ENCODE measurements at places on chromosomes 2 and 18.

DNA sequence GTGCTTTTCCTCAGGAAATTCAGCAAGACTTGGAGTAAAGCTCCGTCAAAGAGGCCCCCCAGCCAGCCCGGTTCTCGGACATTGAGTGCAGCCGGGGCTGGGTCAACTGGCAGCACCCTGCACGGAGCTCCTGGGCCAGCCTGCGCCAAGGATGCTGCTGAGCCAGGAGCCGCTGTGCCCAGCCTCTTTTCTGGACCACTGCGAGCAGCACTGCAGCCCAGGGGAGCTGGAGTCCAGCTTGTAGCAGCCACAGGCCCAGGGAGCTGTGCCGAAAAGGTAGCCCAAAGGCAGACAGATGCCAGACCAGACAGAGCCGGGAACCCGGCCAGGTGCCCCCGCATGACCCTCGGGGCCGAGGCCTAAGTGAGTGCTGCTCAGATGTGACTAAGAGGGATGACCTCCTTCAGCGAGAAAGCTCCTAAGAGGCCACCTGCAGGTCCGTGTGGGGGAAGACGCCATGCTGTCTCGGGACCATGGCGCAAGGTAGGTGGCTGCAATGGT lies 7.3 kb downstream of the CLHC1 start:
- DNase-seq = no peak

GRCh38 chr18:31410716-31411483 lies 34.3 kb downstream of the DSG4 start:
- DNase-seq = no peak

DNA sequence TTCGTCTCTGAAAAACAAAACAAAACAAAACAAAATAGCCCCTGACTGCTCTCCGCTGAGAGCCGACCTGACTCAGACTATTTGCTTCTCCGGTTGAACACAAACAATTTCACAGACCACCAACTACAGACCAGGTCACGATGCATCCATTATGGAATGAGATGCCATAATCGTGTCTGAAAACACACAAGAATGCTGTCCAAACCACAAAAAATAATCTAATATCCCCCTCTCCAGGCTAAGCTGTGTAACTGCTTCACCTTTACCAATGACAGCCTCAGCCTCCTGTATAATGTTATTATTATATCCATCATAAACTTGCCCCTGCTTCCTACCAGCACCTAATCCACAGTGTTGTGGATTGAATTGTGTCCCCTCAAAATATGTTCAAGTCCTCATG lies 114.7 kb downstream of the DNAH6 start:
- no peak for DNase-seq

DNA sequence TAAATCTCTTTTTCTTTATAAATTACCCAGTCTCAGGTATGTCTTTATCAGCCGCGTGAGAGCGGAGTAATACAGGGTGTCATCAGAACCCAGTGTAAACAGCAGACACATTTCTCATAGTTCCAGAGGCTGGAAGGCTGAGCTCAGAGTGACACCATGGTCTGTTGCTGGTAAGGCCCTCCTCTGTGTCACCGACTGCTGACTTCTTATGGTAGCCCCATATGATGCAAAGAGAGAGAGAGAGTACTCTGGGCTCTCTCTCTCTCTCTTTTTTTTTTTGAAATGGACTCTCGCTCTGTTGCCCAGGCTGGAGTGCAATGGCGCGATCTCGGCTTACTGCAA lies 60.0 kb downstream of the SNORC start:
- DNase-seq = no peak

GRCh38 chr2:173205375-173205774 lies 129.7 kb downstream of the MAP3K20 start:
- no peak for DNase-seq

- no peak for DNase-seq
These were observed 65.1 kb upstream of the TRIB2 start for GRCh38 chr2:12651641-12652040.

DNA sequence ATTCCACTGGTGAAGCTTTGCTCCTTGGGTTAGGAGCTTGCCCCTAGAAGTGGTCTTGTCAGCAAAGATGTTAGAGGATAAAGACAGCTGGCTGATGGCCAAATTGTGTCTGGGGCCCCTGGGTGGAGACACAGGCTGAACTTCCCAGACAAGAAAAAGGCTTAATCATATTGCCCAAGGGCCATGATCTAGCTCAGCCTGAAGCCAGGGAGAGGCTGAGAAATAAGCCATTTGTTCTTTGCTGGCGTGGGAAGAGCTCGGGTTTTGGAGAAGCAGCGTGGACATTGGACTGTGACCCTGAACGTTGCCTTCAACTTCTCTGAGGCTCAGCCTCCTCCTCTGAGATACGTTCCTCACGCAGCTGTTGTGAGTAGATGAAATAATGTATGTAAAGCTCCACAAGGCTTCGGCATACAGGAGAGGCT lies 153.0 kb downstream of the ZFP36L2 start:
- DNase-seq = no peak

- DNase-seq = no peak
These were observed 27.2 kb upstream of the CDH2 start for GRCh38 chr18:28204154-28204553.

- no peak for DNase-seq
These were observed 519 bp downstream of the TEX261 start for GRCh38 chr2:70994009-70994698.

DNA sequence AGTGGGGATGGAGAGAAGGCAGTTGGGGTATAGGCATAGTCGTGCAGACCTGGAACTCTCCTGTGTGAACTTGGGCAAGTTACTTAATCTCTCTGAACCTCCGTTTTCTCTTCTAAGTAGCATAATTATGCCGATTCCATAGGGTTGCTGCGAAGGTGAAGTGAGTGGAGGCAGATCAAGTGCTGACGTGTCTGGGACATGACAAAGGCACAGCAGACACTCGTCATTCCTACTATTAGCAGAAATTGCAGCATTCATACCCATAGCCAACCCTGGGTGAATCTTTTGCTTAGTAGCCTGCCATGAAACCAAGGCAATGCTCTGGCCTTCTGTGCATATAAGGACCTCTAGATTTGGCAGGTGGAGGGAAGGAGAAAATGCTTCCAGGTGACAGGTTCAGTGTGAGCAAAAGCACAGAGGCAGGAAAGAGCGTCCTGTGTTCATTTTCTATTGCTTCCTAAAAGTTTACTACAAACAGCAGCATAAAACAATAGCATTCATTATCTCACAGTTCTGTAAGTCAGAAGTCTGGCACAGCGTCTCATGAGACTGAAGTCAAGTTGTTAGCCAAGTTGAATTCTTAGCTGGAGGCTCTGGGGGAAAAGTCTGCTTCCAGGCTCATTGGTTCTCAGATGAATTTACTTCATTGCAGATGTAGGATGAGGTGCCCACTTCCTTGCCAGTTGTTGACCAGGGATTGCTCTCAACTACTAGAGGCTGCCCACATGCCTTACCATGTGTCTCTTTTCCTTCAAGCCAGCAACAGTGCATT lies 77.8 kb downstream of the CTIF start:
- DNase-seq = no peak

DNA sequence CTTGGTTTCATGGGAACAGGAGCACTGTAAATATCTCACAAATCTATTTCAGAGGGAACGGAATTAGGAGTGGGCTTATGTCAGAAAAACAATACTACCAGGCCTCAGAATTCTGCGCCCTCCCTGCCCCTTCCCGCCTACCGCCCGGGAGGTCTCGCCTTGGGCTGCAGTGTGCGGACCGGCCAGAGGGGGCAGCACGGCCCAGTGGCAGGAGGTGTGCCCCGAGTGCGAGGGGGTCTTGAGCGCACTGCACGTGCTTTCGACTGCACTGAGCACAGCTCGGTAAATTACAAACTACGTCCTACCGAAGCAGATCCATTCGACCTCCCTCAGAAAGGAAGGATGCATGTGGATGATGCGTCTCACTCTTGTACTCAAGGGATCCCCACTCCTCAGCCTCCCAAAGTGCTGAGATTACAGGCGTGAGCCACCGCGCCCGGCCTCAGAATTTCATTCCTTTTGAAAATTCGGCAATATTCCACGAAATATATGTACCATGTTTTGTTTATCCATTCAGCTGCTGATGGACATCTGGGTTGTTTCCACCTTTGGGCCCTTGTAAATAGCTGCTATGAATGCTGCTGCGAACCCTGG lies 297.0 kb downstream of the BCL2 start:
- no peak for DNase-seq

GRCh38 chr2:53559302-53559966 lies 208.2 kb upstream of the CHAC2 start:
- DNase-seq = no peak

GRCh38 chr2:172100935-172101820 lies 1.5 kb downstream of the DLX2 start:
- no peak for DNase-seq

DNA sequence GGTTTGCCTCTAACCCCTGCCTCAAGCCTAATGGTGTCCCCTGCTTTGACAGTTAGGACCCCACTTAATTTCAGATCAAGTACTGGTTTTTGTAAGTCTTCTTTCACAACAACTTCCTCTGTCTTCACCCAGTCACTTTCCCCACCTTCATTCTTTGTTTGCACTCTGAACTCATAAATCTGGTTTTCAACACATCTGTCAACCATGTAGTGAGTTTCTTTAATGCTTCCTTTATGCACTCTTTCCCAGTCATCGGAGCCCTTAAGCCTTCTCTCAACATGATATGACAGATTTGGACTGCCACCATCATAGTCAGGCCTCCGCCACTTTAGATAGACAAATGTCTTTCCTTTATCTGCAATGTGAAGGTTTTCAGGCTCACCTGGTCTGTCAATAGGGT lies 109.1 kb downstream of the PLEKHA3 start:
- no peak for DNase-seq

DNA sequence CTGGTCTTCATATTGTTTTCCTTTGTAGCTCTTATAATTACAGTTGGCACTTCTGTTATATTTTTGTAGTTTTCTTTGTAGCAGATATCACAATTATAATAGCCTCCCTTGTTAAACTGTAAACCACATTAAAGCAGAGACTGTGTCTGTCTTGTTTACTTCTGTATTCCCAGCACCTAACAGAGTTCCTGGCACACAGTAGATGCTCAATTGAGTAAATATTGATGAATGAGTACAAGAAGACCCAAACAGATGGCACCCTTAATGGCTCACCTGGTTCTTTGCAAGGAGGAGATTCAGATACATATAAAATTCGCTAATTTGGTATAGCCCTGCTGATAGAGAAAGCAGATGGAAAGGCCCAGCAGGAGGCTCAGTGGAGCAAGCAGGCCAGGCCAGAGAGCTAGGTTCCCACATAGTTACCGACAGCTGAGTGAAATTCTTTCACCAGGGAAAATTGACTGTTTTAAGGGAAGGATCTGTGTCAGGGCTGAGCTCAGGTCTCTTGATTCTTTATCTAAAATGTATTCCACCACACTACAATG lies 120.1 kb downstream of the NUP35 start:
- no peak for DNase-seq

- no peak for DNase-seq
These were observed 11.1 kb downstream of the COLEC11 start for GRCh38 chr2:3606028-3606369.

DNA sequence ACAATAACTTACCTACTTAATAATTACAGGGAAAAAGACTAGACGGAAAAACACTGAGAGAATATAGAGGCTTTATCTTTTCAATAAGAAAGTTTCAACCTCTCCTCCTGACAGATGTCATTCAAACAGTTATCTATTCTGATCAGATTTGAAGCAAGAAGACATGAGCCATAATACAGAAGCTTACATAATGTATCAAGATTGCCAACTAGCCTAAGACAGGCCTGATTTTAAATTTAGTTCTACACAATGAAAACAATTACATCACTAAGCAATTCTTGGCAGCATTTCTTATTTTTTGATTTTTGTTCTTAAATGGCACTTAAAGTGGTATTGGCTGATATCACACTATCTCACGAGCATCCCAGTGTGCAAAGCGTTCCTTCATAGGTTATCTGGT lies 41.6 kb downstream of the GPR155 start:
- DNase-seq = no peak

DNA sequence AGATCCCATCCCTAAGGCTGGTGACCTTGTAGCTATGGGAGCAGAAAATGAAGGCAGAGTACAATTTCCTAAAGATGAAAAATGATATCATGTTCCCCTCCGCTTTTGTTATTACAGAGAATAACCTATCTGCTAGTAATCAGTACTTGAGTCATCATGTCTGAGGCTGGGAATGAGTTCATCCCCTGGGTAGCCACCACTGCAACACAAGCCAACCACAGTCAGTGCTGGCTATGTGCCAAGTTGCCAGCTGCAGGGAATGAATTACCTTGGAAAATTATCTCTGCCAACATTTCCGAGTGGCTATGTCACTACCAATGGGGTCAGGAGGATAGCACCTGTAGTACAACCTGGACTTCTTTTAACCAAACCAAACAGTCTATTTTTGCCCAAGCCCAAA lies 1094.7 kb upstream of the DDX18 start:
- no peak for DNase-seq

DNA sequence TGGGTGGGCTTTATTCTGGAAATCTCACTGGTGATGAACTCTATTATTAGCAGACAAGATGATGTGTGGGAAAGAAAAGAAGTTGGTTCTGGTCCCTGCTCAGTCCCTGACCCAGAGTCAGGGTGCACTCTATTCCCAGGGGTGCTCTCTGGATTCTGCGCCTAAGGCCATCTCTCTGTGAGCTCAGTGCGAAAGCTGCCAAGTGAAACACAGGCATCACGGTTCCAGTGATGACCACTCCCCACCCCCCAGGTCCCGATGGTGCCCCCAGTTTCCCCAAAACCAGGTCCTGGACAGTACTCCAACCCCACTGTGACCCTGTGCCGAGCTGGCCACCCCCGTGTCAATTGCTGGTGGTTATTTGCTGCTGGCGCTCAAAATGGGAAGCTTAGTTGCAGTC lies 30.1 kb downstream of the RHOB start:
- DNase-seq = no peak

GRCh38 chr18:11688972-11689668 lies at the start of gene GNAL:
TSS of gene GNAL (plus strand) at chr18:11689264. CDS start at chr18:11689564, 300 bp downstream.
- DNase-seq = no peak

GRCh38 chr2:205145888-205146287 lies 536.4 kb upstream of the NRP2 start:
- DNase-seq = no peak

GRCh38 chr2:157868993-157869392 lies 7.1 kb downstream of the ACVR1 start:
- no peak for DNase-seq

DNA sequence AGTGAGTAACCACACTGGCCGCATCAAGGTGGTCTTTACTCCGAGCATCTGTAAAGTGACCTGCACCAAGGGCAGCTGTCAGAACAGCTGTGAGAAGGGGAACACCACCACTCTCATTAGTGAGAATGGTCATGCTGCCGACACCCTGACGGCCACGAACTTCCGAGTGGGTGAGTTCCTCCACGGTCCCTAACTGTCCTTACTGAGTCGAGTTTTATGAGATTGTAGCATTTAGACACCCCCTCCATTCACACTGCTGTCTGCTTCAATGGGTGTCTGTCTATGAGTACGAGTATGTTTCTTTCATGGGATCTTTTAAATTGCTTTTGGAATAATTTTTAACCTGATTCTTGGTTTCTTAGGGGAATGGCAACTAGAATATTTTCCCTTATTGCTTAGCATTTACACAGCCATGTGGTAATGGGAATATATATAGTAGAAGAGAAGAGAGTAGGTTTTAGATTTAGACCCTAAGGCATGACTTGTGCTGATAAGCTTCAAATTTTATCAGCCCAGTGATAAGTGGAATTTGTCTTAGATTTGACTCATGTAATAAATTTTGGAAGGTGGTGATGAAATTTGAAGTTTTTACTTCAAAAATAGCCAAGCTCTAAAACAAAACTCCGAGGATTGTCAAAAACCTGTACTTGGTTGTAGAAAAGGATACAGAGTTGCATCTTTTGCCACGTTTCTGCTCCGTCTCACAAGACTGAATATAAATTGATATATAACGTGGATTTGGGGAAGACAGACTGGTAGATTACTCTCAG lies 188.2 kb downstream of the LTBP1 start:
- DNase-seq = no peak

GRCh38 chr2:143779021-143779420 lies 649.8 kb downstream of the ARHGAP15 start:
- DNase-seq = no peak
